ENCODE measurements at places on chromosomes 2 and 18.
A peak's percentile ranks its signal among the peaks of the same experiment; 100 is the strongest.

DNA sequence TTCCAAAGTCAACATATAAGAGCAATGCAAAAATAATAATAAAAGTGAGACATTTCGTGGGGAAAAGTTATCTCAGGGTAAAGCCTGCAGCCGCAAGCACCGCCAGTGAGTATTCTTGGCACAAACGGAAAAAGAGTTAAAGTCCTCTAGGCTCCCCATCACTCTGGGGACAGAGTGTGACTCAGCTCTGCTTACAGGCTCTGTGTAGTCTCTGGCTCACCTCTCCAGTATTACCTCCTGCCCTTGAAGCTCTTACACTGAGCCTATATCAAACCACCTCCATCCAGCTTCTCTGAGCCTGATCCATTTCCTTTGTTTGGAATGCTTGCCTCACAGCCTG is 55.5 kb downstream of the MTHFD2 start:
- no peak for DNase-seq

GRCh38 chr2:239693330-239693729 is 292.5 kb upstream of the HDAC4 start:
- DNase-seq = no peak

DNA sequence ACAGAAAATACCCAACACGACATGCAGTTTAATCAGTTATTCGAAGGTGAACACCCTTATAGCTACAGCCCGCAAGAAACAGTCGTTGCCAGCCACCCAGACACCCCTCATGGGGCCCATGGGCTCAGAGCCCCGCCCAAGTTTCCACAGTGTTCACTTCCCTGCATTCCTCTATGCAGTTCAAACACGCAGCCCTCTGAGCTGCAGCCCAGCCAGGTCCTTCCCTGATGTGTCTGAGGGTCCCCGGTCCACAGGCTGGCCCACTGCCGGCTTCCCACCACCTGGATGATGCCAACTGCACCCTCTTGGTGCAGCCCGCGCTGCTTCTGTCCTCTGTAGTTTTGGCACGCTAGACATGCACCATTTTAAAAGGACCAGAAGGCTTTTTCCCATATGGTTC is 87.4 kb downstream of the ZNF516 start:
- DNase-seq = no peak

DNA sequence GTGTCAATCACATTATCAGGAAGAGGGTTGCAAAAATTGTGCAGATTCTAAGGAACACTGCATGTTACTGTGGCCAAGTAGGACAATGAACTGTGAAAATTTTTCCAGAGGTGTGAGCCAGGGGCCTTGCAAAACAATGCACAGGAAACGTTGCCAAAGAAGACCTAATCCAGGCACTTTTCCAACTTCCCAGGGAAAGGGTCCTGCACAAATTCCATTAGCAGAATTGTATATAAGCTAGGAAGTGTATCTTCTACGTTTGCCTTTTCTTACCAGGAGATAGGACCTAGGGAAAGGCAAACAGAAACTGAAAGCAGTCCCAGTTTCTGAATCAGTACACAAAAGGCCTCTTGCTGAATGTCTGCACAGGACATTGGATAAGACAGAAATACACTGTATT is 1888.3 kb upstream of the CELF4 start:
- DNase-seq = peak; percentile 4

DNA sequence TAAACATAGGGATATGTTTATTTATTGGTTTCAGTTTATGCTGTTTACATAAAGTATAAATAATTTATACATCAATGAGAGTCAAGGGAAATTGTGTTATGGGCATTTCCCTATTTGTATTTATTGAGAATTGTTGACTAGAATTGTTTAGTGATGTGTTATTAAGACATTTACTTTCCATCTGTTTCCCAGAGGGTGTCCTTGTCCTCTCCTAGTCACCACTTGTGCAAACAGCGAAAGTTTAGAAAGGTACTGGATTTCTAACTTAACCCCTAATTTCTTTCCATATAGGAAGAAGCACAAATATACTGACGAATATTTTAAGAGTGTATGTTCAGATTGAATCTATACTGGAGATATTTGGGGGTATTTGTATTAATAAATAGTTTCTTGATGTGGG is 6.7 kb downstream of the UBE2E3 start:
- no peak for DNase-seq

DNA sequence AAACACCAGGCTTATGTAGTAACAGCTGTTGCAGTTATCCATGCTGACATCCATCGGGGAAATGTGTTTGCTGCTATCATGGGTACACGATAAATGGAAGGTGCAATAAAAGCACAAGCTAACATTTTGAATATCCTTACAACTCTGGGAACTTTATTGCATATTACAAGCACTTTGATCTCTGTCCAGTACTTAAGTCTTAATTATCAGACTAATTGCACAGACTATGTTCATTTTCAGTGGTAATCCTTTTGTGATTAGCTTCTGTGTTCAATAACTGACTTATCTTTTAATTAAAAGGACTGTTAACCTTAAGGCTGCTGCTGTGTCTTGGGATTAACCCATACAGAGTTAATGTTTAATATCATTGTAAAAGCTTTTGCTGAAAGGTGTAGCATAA is 101.4 kb upstream of the ATP5MC3 start:
- no peak for DNase-seq

DNA sequence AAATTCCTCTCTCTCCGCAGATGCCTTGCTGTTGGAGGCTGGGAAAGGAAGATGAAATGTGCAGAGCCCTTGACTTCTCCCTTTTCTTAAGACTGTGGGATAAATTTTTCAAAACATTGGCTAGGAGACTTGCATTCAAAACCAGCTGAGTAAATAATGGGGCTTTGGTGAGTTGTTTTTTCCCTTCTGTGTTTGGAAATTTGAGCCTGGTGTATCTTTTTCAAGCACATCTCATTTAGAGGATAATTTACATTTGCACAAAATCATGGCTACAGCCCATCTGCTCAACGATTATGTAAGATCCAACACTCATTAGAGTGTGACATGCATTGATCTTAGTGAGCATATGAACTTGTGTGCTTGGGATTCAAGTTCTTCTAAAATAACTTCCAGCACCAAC is 112.1 kb upstream of the ATP8B1 start:
- no peak for DNase-seq

All from hematopoietic multipotent progenitor cell treated with erythropoietin and hydrocortisone succinate and interleukin-3 and kit ligand, for 17 days (in vitro differentiated cells).